ENCODE measurements at places on chromosomes 7 and 10.

DNA sequence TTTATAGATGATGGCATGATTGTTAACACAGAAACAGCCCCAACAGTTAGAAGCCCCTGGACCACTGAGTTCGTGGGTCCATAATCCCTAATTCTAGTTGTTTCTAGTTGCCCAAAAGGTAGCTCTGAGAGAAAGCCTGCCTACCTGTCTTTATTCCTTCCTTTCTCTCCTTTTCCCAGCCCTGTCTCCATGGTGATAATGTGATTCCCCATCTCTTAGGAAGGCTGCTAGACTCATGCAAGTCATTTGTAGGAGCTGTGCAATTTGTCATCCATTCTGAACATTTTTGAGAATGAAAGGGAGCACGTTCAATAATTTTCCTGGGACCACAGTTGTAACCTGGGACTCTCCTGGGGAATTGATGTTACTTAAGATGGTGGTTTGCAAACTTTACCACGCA is 183.4 kb downstream of the EMX2 start:
- no peak for DNase-seq

DNA sequence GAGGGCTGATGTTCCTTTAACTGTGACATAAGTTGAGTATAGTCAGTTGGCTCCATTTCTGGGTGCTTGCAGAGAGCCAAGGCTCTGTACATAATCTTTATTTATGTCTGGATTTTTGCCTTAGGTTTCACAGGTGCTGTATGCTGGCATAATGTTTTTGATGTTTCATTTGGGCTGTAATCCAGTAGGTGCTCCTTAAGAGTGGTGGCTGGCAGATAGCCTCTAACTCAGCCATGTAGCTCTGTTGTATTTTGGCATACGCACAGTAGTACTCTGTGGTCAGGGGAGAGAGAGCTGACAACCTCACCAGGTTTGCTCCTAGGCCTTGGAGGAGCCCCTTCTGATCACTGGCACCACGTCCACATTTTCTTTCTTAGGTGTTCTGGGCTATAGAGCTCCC is 61.1 kb downstream of the RNF133 start:
- no peak for DNase-seq

DNA sequence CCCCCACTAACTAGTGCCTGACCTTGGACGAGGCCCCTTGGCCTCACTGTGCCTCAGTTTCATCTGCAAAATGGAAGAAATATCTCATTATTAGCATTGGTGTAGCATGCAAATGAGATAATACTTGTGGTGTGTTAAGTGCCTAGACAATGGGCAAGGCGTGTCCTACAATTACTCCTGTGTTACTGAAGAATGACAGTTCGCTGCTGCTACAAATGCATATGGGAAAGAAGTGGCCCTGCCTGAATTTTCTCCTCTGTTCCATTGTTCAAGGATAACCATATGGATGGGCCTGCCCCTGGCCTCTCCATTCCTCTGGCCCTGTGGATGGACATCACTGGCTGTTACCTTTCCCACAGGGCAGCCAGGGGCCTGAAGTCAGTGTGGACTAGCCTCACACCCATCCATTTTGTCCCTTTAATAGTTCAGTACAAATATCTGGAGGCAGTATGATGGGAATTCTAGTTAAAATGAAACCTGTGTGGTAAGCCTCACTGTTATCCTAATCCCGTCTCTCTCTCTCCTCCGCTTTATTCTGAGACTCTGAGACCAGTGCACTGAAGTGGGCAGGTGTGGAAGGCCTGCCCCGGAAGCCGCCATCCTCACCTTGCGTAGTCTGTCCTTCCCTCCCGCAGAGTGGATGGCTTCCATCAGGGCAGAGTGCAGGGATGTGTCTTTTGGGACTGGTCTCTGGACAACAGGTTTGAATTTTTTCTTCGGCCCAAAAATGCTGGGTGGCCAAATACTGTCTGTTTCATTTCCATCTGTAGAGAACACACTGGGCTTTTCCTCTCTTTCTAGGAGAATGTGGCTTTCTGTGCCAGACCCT is 244.6 kb upstream of the GRB10 start:
- no peak for DNase-seq

DNA sequence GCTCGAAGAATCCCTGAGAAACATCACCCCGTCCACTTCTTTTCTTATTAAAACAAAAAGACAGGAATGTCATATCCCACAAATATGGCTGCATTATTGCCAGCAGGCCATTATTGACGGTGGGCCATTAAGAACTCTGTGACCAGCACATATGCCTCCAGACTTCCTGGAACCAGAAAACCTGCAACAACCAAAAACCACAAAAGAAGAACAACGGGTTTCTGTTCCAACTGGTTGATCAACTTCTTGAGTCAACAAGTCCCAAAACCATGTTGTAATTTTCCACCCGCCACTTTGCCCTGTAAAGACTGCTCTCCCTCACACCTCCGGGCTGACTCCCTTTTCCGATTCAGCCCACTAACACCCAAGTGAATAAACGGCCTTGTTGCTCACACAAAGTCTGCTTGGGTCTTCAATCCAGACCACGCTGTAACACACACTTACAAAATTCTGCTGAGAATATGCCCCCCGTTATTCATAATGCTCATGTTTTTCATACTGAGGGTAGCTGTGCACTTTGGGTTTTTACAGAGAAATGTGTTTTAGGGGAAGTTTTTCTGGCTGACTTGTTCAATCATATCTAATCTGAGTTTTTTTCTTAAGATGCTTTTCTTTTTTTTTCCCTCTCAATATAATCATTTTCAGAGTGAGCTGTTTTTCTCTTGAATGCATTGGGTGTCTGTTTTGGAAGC is 20.7 kb downstream of the ZNF107 start:
- peak; percentile 54 for DNase-seq

DNA sequence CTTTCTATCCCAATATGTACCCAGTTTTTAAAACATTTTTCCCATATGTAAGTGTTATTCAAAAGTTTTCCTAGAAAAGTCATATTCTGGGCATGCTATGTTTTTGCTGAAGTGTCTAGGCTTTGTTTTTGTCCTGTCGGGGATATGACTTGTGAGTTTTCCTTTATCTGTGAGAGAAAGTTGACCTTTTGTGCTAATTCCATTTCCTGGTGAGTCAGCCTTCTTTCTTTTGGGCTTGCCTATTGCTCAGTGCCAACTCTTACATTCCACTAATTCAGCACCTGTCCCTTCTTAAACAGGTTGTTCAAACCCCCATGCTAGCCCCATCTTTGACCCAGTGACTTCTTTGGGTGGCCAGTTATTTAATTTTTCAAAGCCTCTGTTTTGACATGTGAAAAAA is 146.2 kb downstream of the AHR start:
- no peak for DNase-seq

DNA sequence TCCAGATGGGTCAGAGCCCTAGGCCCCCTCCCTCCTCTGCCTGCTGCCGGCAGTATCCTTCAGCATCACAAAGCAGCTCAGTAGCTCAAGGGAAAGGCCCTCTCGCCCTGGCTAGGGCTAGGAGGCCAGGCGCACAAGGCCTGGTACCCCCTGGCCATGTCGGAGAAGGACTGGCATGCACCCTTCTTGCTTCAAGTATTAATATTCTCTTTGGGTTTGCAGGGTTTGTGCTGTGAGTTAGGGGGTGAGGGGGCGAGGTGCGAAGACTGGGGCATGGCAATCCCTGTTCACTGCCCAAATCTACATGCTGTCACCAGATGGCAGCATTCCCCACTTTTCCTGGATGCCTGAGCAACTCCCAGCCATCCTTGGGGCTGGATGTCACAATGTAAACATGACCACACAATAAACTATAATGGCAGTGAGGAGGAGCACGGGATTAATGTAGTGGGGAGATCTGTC is 105.2 kb downstream of the NEURL1 start:
- DNase-seq = no peak

DNA sequence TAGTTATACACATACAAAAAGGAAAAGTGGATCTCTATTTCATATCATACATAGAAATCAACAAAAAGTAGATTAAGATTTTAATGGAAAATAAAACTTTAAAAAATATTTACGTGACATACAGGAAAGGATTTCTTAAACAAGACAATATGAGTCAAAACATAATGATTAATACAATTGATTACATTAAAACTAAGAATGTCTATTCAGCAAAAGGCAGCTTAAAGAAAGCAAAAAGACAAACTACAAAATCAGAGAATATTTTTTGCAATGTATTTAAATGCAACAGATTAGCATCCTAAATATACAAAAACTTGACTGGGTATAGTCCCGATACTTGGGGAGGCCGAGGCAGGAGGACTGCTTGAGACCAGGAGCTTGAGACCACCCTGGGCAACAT is 50.5 kb downstream of the VAX1 start:
- no peak for DNase-seq

DNA sequence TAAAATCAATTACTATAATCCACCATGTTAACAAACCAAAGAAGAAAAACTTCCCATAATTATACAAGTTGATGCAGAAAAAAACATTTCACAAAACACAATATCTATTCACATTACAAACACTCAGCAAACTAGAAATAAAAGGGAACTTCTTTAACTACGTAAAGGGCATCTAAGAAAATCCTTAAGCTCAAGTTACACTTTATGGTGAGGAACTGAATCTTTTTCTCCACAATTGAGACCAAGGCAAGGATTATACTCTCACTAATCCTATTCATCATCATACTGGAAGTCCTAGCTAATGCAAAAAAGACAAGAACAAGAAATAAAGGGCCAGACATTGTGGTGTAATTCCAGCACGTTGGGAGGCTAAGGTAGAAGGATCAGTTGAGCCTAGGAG is 159.9 kb downstream of the ZNF365 start:
- DNase-seq = no peak

DNA sequence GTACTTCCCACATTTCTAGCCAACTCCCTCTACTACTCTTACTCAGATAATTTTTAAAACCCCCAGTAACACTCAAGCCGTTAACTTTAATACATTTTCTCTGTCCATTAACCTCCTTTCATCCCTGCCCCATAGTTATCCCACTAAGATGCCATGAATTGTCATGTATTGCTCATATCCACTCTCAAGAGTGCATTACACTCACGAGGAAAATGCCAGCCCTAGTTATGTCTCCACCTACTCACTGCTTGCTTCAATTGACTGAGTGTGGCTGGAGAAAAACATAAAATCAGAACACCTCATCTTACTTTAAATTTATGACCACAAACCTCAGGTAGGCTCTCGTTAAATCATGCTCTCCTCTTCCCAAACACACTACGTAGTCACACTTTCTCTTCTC is 324.1 kb upstream of the NPSR1 start:
- no peak for DNase-seq

- DNase-seq = no peak
These were observed 7.4 kb downstream of the IGF2BP3 start for GRCh38 chr7:23462846-23463245.

- no peak for DNase-seq
These were observed 106.8 kb upstream of the FGL2 start for GRCh38 chr7:77306231-77307067.

- no peak for DNase-seq
These were observed 41.0 kb upstream of the DNAAF5 start for GRCh38 chr7:685540-685939.

DNA sequence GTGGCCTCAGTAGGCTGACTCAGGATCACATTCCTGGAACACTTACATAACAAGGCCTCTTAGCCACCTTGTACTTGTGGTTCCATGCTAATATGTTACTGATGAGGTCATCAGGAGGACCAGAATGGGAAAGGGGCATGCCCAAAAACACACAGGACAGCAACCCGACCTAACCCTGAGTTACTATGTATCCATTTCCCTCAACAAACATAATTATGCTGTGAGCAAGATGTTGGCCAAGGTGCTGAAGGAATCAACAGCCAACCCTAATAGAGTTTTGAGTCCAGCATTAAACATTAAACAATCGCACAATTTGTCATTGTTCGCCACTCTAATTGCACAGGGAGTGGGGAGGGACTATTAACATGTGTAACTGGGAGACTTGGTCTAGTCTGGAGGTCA is 129.4 kb downstream of the PLPP4 start:
- no peak for DNase-seq

- no peak for DNase-seq
These were observed 49.9 kb upstream of the RELN start for GRCh38 chr7:104039363-104039762.

- DNase-seq = no peak
These were observed 86.0 kb downstream of the LARP4B start for GRCh38 chr10:845526-845925.

- peak; percentile 80 for DNase-seq
These were observed 84.2 kb upstream of the MKI67 start for GRCh38 chr10:128210215-128211063.

DNA sequence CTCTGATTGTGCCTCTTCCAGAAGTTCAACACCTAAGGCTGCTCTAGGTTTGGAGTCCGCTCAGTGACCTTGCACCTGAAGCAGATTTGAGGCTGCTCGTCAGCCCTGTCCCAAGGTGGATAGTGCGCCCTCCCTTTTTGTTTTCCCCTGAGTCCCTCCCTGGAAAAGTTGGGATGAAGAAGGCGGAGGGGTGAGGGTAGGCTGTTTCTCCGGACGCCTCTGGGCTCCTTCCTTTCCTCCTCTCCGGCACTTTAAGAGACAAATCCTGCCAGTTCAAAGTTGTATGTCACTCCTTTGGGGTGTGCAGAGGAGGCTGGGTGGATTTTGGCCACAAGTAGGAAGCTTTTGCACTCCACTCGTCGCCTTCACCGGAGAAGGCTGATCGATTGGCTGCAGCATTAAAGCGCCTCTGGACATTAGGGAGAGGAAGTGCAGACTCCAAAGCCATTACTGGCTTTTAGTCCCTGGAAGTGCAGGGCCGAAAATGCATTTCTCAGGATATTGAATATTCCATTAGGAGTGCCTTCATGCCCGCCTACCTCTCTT is 81.9 kb upstream of the PRKG1 start:
- DNase-seq = no peak

- DNase-seq = peak; percentile 72
These were observed 14.6 kb upstream of the FKBP9 start for GRCh38 chr7:32942415-32943251.

DNA sequence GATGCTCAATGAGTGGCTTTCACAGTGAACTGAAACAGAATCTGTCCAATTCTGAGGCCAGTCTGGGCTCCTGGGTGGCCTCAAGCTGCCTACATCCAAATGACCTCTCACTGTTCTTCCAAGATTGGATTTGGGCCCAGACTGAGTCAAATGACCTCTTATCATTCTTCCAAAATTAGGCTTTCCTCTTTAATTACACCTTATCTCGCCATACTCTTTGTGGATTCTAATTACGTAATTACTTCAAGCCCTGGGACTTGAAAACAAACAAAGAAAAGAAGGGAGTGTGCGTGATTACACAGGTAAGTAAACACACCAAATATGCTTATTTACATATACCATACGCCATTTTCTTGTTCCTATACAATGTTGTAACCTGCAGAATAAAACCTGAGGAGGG is 18.8 kb downstream of the SORBS1 start:
- no peak for DNase-seq

DNA sequence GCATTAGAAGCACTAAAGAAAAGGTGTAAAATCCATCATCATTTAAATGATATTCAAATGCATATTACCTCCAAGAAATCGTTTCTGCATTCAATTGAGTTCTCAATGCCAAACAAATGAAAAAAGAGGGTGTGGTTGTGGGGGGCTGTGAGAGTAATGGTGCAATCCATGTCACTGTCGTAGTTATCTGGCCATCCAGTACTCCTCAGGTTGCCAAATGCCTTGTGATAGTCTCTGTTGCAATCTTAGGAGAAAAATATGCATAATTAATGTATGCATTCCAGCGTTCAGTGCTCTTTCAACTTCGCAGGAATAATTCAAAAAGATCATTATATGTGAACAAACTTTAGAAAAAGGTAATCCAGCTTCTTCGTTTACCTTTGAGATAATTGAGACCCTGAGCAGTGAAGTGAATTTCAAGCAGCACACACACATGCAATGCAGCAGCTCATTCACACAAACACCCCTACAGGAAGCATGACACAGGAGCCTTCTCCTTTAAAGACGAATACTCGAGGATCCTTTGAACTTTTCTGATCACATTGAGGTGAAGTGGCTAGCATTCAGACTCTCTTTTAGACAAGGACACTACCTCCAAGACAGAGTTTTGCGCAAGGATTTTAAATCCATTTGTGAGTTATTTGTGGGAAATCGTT is 73.4 kb downstream of the OR13A1 start:
- no peak for DNase-seq
